Progenitor cell of endocrine pancreas (in vitro differentiated cells): ENCODE measurements at places on chromosomes 7 and 10. TPM values are rescaled to one million over a fixed set of nuclear protein-coding genes. Genes with fewer than 3 reads are reported as not detected.

- no peak for DNase-seq
Observed at GRCh38 chr7:65892161-65892560, 19.3 kb downstream of the VKORC1L1 start.

The ANXA7 gene
- 58.9 and 68.2 TPM in 2 replicates for total RNA-seq

GRCh38 chr10:5977471-5978229, at the start of gene IL15RA:
Gene IL15RA, minus strand, starts transcription at chr10:5977543. Its CDS starts 51 bp downstream, at chr10:5977492.
- DNase-seq, result peak; percentile 47

DNA sequence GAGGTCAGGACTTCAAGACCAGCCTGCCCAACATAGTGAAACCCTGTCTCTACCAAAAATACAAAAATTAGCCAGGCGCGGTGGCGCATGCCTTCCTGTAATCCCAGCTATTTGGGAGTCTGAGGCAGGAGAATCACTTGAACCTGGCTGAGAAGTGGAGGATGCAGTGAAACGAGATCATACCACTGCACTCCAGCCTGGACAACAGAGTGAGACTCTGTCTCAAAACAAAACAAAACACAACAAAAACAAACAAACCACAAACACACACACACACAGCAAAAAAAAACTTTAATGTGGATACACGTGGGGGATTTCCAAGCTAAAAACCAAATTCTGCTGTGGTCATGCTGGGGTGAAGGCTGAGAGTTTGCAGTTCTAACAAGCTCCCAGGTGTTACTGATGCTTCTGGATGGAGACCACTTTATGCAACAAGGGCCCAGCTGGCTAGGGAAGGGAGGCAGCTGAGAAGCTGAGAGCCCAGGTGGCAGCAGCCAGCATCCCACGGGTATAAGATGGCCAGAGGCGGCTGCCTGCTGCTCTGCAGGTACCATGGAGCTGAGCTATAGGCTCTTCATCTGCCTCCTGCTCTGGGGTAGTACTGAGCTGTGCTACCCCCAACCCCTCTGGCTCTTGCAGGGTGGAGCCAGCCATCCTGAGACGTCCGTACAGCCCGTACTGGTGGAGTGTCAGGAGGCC, at the start of gene ZP3:
TSS of gene ZP3 (plus strand) at position 538 of the 699 bp plus-strand sequence. CDS start at position 553, 15 bp downstream.
- no peak for DNase-seq

DNA sequence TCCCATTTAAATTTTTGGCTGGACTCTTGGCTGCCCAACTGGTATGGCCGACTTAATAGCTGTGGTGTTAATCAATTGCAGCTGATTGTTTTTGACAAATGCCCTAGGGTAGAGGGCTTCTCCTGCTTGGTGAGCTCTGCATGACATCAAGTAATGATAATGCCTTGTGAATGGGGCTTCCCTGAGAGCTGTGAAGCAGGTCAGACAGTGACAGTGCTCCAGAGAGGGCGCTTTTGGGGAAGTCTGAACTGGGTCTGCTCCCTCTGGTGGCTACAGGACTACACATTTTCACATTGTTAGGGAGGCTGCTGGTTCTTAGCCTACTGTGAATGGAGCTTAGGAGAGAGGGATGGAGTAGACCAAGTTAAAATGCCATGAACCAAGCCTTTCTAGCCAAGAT, 98.8 kb downstream of the SDK1 start:
- DNase-seq, result no peak

The FOXP2 gene
- total RNA-seq, result 4.3 and 5.8 TPM in 2 replicates

The REPIN1 gene
- total RNA-seq, result 148 and 153 TPM in 2 replicates

GRCh38 chr7:131753620-131754222, 197.3 kb upstream of the PODXL start:
- peak; percentile 21 for DNase-seq

- no peak for DNase-seq
Observed at GRCh38 chr7:84154991-84155781, 39.4 kb downstream of the SEMA3A start.

DNA sequence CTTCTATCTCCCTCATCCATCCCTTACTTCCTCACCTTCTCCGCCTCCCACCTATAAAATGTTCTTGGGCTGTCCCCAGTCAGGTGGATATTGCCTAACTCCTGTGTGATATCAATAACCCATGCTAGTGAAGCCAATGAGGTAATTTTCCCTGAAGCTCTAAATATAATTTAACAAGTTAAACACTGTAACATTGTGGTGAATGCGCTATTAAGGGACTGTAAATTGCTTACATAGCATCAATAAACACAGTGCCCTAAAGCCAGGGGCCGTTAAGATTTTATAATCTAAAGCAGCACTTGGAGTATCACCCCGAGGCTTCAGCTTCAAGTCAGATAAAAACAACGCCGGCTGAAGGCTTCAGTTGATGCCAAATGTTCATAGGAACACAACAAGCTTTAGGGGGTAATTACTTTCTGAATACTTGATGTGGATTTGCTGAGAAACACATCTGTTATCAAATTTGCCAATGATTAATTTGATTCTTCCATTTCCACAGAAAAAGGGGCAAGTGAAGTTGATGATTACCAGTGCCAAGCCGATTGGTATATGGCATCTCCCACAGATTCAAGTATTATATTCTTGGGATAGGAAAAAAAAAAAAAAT, 138.4 kb downstream of the CREB5 start:
- DNase-seq, result no peak

DNA sequence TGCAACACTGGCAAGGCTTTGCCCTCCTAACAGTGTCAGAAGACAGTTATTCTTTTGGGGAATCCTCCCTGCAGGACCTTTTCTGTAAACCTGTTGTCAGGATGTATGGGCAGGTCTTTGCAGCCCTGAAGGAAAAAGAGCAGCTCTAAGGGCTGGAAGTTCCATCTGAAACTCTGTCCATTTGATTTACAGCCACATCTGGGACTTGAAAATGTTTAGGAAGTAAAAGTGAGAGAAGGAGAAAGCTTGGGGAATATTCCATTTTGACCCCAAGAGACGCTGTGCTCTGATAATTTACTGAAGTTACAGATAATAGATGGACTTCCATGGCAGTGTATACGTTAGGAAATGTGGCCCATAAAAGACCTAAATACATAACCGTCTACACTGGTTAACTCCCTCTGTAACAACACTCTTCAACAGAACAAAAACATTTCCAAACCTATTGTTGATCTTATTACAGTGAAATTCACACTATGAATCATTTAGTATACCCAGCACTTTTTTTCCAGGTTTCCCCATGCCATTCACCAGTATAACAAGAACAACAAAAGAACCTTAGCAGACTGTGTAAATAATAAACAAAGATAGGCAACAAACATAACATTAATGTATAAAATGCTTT, 89.1 kb downstream of the KIAA1549 start:
- DNase-seq, result no peak

The CALML5 gene
- total RNA-seq, result not detected in 2 replicates

The MRPS16 gene
- total RNA-seq, result 84.7 and 86.3 TPM in 2 replicates

GRCh38 chr10:88508796-88509195, 74.3 kb downstream of the RNLS start:
- no peak for DNase-seq

The PNLIP gene
- total RNA-seq, result not detected in 2 replicates

The MEIG1 gene
- 1.6 and 3.0 TPM in 2 replicates for total RNA-seq

- DNase-seq, result no peak
Observed at GRCh38 chr7:32289651-32290414, 200.3 kb downstream of the LSM5 start.

- no peak for DNase-seq
Observed at GRCh38 chr10:11478807-11479206, 132.6 kb downstream of the USP6NL start.

The GJC3 gene
- 0.27 and 0.43 TPM in 2 replicates for total RNA-seq

DNA sequence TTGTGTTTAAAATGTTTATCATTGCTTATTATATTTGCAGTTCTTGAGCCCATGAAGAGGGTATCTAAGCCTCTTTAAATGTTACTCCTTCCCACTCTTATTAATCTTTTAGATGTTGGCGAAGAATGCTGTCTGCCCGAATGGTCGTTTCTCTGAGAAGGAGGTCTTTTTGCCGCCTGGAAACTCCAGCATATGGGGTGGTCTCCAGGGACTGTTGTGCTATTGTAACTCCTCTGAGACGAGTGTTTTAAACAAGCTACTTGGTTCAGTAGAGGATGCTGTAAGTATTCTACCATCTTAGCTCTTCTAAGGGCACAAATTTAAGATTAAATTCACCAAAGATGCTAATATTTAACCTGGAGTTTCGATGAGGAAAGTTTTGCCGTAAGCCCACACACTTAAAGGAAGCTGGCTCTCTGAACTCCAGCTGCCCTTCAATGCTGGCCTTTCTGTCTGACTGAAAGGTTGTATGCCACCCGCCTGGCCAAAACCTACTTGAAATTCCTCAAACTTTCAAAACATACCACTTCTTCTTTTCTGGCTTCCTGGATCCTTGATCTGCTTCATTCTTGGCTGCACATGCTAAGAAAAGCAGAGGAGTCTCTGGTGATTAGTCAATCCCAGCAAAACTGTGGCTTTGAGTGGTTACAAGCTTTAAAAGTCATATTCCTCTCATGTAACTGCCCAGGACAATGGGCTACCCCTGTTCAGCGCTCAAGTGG, 74.7 kb downstream of the ABCA13 start:
- DNase-seq, result no peak

The NEBL gene
- 13.2 and 17.2 TPM in 2 replicates for total RNA-seq

DNA sequence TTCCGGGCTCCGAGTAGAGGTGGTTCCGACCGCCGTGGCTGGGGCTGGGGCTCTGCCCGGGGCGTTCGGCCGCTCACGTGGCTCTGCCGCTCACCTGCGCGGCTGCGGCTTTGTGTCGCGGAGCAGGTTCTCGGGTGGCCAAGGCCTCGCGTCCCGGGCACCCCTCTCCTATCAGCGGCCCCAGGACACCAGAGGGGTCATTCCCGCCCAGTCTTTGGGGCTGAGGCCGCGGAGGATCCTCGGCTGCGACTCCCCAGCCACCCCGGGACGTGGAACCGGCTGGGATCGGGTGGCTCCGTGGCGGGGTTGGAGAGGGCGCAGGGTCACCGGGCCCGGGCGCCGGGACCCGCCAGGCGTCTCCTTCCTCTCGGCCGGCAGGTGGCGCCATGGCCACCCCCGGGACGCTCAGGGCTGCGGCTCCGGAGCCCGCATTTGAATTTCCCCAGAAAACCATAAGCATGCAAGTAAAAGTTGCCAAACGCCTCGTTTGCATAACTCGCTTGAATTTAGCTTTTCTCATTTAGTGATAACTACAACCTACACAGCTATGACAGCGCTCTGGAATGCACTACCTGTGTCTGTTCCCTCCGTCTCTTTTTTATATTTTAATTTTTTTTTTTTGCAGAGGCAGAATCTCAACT, 1.2 kb downstream of the COL26A1 start:
- peak; percentile 70 for DNase-seq
